ENCODE measurements at places on chromosomes 2 and 18.
A peak's percentile ranks its signal among the peaks of the same experiment; 100 is the strongest.

- DNase-seq: no peak
Observed at GRCh38 chr2:23132000-23132399, 253.0 kb upstream of the KLHL29 start.

DNA sequence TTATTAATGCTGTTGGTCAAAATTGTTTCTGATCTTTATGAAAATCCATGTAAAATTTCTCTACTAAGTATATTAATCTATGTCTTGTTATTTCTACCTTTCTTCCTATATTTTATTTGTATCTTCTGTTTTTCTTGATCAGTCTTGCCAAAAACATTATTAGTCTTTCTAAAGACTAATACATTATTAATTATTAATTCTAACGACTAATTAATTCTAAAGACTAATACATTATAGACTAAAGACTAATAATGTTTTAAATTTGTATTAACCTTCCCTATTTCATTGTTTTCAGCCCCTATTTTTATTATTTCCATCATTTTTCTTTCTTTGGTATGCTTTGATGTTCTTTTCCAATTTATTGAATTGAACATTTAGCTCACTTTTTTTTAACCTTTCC, 27.7 kb downstream of the NEURL3 start:
- DNase-seq: no peak

GRCh38 chr2:229456091-229456490, 185.0 kb upstream of the PID1 start:
- no peak for DNase-seq

DNA sequence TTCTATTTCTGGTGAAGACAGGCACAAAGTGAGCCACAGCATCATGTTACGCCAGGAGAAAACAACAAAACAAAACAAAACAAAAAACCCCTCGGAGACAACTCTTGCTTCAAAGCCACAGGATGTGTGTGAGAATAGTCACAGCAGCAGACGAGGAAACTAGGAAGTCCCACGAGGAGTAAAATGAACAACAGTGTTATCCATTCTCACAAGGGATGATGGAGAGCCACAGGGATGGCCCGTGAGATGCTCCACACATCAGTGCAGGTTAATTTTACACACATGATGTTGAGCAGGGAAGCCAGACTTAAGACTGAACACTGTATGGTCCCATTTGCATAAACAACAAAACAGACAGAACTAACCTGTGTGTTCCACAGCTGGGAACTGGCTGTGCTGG, 128.5 kb upstream of the TMEM18 start:
- DNase-seq: no peak

GRCh38 chr2:7530001-7530400, 612.8 kb downstream of the RNF144A start:
- DNase-seq: no peak

DNA sequence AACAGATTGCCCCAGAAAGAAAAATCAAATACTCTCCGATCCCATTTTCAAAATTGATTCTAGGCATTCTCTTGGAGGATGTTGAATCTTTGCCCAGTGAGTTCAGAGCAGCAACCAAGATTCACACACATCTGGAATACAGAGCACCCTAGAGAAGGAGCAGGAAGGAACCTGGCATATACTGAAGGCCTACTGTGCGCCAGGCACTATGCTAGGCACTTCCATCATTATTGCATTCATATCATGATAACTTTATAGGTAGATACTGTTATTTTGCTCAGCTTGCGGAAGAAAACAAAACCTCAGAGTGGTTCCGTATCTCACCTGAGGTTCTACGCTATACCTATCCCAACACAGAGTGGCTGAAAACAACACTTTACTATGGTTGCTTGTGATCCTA, 160.3 kb upstream of the SERTAD2 start:
- DNase-seq: no peak

- DNase-seq: peak; percentile 59
Observed at GRCh38 chr2:44777537-44777936, 164.0 kb upstream of the SIX3 start.

DNA sequence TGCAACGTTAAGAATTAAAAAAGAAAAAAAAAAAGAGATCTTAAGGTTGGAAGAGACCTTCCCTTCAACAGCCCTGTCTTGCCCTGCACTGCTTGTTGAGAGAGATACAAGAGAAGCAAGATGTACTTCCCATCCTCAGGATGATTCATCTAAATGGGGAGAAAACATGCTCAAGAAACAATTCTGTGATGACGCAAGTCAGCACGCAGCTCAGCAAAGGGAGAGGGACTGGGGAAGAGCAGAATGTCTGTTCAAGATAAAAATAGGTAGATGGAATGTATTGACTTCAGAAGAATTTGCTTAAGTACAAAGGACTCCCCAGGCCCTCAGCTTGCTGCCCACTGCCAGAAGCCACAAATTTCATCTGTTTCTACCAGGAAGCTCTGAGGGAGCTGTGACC, 198.2 kb upstream of the SPRED2 start:
- no peak for DNase-seq

GRCh38 chr2:38080346-38080745, 4.4 kb upstream of the CYP1B1 start:
- DNase-seq: no peak

DNA sequence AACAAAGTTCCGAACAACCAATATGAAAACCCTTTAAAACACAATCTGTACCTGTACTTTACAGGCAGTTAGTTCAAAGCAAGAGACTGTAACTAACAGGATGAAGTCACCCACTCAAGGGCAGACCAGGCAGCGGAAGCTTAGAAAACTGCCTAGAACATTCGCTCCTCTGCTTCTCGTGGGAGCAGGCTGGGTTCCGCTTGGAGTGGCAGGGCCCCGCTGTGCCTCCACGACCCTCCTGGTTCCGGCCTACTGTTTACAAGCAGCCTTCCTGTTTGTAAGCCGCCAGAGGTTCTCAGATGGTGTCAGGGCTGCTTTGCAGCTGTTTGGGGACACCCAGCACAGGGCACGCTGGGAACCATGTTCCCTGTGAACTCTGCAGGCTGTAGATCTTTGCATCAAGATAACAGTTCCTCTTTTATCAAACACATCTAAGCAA, 31.3 kb downstream of the CIB4 start:
- no peak for DNase-seq

- no peak for DNase-seq
Observed at GRCh38 chr18:58096658-58097057, 52.6 kb downstream of the NEDD4L start.

DNA sequence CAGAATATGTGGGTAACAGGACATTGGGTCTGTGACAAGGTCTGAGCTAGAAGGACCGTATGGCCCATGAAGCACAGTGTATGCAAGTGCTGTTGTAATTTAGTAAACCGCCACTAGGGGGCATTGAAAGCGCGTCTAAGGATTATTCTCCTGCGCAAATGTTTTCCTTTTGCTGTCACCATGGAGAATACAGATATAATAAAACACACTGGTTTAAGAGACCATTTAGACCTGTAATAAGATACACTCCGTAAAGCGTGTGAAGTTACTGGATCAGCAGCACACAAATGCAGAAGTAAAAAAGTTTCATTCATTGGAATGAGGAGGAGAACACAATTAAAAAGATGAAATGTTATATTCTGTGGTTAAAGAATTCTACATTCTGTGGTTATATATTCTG, 272.4 kb downstream of the AGAP1 start:
- DNase-seq: peak; percentile 54

GRCh38 chr2:18611184-18611583, 21.8 kb upstream of the NT5C1B start:
- no peak for DNase-seq

- DNase-seq: no peak
Observed at GRCh38 chr2:106963156-106963555, 77.2 kb upstream of the ST6GAL2 start.

- no peak for DNase-seq
Observed at GRCh38 chr2:215811003-215811402, 202.3 kb downstream of the MREG start.

DNA sequence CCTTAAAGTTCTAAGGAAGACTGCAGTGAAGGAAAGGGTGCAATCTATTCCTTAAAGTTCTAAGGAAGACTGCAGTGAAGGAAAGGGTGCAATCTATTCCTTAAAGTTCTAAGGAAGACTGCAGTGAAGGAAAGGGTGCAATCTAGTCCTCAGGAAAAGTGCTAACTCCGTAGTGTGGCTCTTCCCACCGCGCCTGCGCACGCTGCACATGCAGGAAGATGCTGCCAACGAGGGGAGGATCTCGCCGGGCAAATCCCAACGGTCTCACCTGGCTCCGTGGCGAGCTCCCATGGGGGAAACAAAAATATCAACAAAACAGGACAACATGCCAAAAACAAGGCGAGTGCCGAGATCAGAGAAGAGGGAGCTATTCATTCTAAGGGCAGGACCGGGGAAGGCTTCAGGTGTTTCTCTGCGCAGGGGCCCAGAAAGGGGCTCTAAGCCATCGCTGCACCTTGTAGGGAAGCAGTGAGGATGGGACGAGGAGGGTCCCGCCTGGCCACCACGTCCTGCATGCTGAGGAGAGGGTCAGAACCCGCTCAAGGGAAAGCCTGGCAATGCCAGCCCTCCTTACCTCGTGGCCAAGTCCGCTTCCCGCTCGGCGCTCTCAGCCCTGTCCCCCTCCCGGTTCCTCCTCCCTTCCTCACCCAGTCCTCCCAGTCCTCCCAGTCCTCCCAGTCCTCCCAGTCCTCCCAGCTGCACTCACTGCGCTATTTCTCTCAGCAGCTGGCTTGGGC, 24.5 kb downstream of the TIMM21 start:
- no peak for DNase-seq

Measured in NCI-H1105 (cell line).